Germinal center (tissue), 1 donor: ENCODE measurements at places on chromosomes 13 and 19.

GRCh38 chr19:4748185-4748584 lies 24.5 kb upstream of the DPP9 start:
- DNase-seq = no peak

DNA sequence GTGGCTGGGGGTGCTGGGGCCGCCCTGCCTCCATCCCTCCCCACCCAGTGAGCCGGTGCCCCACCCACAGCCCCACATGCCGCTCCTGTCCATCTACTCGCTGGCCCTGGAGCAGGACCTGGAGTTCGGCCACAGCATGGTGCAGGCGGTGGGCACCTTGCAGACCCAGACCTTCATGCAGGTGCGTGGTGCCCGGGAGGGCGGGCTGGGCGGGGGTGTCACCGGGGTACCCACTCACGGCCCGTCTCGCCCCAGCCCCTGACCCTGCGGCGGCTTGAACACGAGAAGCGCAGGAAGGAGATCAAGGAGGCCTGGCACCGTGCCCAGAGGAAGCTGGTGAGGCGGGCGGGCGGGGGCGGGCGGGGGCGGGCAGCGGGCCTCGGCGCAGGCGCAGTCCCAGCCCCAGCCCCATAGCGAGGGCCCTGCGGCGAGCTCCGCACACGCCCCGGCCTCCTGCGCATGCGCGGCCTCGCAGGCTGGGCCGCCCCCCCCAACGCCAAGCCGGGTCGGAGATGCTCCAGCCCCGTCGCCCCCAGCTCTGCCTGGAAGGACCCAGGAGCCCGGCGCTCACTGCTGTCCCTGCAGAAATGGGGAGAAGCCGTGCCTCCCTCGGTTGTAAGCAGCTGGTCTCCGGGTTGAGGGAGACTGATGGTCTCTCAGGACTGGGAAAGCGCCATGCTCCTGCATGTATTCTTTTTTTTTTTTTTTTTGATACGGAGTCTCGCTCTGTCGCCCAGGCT lies 7.7 kb downstream of the ARHGAP45 start:
- DNase-seq = peak; percentile 96

DNA sequence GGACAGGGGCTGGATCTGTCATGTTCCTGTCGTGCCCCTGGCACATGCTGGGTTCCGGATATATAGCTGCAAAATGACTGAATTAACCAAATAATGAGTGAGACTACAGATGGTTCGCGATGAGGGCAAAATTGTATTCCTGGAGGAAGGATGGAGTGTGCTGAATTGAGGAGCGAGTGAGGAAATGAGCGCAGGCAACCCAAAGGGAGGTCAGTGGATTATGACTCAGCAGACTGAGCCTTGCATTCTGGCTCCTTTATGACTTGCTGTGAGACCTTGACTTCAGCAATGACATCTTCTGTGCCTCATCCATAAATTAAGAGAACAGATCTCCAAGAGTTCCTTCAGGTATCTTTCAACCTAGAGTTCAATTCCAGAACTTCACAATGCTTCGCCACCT lies 115.0 kb upstream of the CLDN10 start:
- no peak for DNase-seq

DNA sequence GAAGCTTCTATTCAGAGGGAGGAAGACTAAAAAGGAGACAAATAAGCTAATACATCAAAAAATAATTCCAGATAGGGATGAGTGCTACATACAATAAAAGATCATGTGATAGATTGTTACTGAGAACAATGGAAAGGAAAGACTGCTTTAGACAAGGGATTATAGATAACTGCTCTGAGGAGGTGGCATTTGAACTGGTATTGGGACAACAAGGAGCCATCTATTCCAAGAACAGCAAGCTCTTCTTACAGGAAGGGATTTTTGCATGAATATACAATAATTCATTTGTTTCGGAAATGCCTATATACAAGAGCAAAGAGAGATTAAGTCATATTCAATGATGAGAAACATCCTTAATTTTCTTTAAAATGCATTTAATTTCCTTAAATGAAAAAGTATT lies 540.5 kb upstream of the KLF12 start:
- no peak for DNase-seq

DNA sequence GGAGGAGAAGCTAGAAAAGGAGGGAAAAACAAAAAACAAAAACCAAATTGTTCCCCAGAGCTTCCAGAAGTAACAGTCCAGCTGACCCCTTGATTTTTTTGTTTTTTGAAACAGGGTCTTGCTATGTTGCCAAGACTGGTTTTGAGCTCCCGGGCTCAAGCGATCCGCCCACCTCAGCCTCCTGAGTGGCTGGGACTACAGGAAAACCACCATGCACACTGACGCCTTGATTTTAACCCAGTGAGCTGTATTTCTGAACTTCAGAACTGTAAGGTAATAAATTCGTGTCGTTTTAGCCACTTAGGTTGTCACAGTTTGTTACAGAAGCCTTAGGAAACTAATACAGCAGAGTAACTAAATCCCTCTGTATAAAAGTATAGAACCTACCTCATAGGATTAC lies 1.1 kb upstream of the NEK3 start:
- DNase-seq = no peak

DNA sequence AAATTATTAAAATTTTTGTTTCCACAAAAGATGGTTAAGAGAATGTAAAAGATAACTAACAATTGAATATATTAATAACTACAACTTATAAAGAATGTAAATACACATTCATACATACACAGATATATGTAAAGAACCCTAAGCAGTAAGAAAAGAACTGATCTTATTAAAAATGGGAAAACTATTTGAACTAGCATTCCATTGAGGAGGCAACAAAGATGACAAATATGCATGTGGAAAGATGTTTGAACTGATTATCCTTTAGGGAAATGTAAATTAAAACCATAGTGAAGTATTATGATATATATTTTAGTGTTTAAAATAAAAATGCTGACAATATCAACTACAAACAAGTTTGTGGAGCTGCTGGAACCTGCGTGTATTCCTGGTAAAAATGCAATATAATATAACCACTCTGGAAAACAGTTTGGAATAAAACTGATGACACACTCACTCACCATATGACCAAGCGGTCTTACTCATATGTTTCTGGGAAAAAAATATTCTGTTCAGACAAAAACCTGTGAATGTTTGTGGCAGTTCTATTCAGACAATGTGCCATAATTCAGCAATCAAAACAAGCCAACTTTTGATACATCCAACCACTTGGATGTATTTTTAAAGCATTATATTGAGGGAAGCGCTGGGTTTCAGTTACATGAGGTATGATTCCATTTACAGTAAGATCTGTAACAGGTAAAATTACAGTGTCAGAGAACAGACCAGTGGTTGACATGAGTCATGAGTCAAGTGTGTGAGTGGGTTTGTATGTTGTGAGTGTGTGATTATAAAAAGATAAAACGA lies 694.4 kb upstream of the SLITRK5 start:
- DNase-seq = no peak

GRCh38 chr13:98889419-98890085 lies 88.3 kb downstream of the DOCK9 start:
- no peak for DNase-seq

DNA sequence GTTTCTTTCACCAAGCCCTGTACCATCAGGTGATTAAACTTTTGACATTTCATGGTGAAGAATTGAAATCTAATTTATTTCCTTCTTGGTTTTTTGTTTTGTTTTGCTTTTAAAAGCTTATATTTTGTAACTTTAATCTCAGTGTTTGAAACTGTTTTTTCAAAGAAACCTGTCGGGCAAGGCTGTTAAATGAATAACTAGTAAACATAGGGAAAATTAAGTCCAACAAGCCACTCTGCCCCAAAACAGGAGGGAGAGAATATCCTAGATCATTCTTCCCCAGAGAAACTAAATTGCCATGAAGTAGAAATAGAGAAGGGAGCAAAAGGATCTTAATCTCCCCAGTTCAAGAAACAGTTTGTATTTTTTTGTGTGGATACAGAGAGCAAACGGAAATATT lies 98.2 kb downstream of the FREM2 start:
- no peak for DNase-seq

DNA sequence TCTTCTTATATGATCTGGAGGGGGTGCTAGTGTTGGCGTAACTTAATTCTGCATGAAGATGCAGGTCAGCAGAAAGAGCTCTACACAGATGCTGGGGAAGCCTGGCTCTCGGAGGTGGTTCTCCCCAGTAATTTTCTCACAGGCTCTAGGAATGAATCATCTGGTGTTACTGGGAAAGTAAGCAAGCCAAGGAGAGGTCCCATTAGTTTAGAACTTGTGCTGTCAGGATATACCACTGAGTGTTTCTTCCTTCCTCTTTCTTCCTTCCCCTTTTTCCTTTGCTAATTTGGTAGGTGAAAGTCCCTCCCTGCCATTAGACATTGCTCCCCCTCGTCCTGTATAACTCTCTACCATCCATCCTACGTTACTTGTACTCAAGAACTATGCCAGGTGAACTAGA lies 68.3 kb downstream of the ATP8A2 start:
- no peak for DNase-seq

- no peak for DNase-seq
These were observed 57.8 kb upstream of the POSTN start for GRCh38 chr13:37656247-37656940.

DNA sequence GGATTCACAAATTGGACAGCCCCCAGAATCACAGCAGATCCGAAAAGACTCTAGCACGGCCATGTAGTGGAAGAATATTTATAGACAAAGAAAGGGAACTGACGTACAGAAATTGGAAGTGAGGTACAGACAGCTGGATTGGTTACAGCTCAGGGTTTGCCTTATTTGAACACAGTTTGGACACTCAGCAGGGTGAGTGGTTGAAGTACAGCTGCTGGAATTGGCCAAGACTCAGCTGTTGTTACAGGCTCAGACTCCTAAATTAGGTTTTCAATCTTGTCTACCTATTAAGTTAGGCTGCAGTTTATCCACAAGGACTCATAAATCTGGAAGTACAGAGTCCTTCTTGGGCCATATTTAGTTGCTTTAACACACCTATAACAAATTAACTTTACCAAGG lies 5.8 kb upstream of the CFAP97D2 start:
- DNase-seq = no peak

GRCh38 chr19:44719262-44719701 lies 20.3 kb downstream of the CEACAM16 start:
- no peak for DNase-seq

DNA sequence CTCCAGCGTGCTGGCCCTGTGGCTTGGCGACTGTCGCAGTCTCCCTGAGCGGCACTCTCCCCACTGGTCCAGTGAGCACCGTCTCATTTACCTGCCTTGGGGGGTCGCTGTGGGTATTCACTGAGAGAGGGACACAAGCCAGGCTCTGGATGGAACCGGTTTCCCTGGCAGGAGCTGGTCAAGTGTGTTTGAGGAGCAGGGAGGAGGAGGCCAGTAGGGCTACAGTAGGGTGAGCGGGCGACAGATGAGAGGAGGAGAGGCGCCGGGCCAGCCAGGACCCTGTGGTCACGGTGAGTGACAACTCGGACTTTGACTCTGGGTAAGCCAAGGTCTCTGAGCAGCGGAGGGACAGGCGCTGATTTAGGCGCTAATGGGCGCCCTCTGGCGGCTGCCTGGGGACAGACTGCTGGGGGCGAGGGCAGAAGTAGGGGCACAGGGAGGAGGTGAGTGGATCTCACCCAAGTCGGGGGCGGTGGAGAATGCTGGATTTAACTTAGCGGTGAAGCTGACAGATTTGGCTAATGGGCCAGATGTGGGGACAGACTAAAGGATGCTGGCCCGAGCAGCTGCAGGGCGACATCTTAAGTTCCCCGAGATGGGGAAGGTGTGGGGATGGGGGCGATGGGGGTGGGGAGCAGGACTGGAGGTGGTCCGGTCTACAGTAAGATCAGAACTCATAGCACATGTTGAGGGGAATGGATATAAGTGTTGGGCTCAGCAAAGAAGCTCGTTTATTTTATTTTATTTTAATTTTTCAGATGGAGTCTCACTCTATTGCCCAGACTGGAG lies 4.7 kb upstream of the PRMT1 start:
- peak; percentile 88 for DNase-seq

- no peak for DNase-seq
These were observed 428.7 kb downstream of the NDFIP2 start for GRCh38 chr13:79909644-79910043.

DNA sequence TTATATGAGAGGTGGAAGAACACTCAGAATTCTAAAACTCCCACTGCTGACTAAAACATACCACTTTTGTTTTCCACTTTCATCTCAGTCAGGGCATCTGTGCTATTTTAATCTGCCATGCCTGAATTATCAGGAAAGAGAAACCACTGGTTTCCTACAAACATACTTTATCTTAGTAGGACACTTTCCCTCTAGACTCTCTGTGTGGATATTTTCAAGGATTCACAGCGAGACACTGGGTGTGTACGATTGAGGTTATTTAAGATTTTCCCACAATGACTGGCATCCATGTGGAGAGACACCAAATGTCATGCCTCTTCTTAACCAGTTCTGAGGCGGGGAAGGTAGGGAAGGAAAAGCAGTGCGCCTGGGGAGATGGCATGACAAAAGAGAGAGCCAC lies 212.2 kb downstream of the ENOX1 start:
- DNase-seq = no peak

- no peak for DNase-seq
These were observed 15.6 kb upstream of the FBXO17 start for GRCh38 chr19:38990949-38991697.

DNA sequence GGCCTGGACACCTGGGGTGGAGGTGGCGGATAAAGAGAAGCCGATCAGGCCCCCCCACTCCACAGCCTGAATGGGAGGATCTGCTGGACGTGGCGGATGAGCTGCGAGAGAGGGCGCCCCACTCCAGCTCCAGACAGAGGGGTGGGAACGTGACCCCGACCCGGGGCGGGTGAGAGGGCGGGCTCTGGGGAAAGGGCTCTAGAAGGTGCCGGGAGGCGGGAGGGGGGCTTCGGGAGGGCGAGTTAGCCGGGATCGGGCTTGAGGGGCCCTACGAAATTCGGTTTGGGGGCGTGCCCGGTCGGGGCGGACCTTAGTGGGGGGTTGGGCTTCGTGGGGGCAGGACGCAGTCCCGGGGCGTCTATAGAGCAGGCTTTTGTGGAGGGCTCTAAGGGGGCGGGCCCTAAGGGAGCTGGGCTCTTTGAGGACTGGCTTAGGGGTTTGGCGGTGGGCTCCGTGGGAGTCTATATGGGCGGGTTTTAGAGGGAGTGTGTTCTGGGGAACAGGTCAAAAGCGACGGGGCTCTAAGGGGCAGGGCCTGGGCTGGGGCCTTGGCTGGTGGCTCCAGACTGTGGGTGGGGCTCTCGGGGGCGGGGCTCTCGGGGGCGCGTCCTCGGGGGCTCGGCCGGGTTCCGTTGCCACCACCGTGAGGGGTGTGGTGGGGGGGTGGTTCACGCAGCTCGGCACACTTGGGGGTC lies 4.1 kb upstream of the NANOS3 start:
- peak; percentile 60 for DNase-seq

- no peak for DNase-seq
These were observed 270.0 kb downstream of the NALCN start for GRCh38 chr13:101146101-101146898.
